ENCODE measurements at places on chromosomes 2 and 18.

- DNase-seq, result no peak
Observed at GRCh38 chr2:113181258-113182051, 7.7 kb downstream of the PSD4 start.

DNA sequence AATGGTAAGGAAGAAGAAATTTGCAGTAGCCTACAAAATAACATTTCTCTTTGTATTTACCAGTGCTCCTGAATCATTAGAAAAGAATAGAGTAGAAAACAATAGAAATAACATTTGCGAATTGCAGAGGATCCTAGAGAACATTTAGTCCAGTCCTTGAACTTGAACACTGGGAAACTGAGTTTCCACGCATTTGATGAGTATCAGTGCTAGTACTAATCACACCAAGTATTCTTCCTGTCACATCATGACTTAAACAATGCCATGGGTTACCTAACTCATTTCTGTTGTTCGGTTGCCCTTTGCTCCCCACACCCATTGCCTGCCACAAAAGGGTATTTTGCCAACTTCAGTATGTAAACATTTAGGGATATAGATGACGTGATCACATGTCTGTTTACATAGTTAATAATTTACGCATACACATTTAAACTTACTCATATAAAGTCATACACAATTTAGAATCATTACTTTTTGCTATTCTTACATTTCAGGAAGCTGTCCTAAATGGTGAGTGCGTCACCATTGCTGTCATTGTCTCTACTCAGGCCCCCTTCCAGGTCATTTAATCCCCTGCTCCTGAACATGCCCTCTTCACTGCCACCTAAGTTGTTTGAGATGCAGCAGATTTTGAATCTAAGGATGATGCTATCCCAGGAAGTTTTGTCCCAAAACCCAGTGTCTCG is 42.3 kb downstream of the CRIM1 start:
- DNase-seq, result peak; percentile 38

DNA sequence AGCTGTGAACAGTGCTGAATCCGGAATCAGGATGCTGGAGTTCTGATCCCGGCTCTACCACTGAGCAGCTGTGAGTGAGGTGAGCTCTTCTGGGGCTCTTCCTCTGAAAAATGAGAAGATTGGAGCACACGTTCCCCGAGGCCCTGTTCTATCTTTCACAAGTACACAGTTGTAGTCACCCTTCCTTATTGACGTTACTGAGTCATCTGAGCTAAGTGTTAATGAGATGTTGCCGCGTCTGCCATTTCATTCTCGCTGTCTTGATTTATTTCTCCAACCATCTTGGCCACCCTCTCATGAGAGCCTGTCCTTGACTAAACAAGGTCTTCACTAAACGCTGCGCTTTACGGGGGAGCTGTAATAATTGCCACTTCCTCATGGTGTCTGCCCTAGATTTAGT is 31.9 kb upstream of the EFR3B start:
- no peak for DNase-seq

DNA sequence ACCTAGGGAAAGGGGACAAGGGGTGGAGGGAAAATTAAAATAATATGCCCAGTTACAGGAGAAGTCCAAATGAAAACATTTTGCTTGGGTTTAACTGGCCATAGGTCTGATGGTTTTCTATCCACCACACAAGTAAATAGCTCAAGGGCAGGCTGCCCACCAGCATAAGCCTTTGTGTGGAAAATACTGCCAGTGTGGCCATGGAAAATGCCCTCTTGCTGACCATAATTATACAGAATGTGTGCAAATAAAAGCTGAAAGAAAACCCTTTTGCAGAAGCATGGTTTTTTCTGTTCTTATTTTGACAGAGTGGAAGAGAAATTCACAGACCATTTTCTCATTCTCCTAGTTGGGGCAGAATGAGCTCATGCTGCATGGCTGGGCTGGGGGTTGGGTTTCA is 111.3 kb upstream of the SIX2 start:
- peak; percentile 22 for DNase-seq

DNA sequence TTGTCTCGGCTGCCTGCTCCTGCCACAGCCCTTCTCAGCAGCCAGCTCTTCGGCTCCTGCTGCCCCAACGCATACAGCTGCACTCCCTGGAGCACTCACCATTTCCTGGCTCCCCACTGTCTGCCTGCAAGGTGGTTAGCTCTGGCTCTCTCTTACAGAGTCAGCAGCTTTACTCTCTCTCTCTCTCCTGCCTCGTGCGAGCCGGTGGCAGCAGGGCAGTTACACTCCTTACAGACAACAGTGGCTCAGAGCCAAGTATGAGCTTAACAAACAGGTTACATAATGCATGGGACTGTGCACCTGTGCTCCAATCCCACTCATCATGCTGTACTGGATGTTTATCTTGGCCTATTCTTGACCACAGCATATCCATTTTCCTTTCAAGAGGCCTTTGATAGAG is 47.4 kb upstream of the DNAJC10 start:
- peak; percentile 23 for DNase-seq

- no peak for DNase-seq
Observed at GRCh38 chr18:79789091-79789891, 8.4 kb upstream of the KCNG2 start.

DNA sequence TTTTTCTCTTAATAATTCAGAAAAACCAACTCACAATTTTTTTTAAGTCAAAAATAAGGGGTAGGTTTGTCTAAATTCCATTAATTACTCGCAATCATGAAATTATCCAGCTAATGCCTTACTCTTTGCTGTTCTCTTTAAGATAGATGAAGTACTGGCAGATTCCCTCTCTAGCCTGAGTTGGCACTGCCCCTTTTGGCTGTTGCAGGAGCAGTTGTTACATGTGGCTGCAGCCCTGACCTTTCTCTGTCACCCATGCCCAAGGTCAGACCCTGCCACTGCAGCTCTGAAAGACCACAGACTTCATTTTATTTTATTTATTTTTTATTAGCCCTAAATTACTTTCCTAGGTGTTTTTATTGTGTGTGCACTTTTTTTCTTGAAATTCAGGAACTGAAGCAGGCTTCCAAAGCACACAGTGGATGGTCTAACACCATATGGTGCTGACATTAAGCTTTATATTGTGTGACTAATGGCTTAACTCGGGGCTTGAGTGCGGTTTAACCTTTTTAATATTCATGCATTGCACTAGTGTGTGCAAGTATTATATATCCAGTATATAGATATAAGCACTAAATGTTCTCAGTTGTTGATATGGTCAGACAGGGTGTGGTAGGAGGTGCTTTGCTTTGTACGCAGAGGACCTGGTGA is 313.0 kb downstream of the CDH2 start:
- DNase-seq, result no peak

GRCh38 chr2:84878459-84878858 is 2.4 kb downstream of the TRABD2A start:
- no peak for DNase-seq

GRCh38 chr18:63145166-63145850 is 174.3 kb downstream of the BCL2 start:
- DNase-seq, result no peak

- DNase-seq, result no peak
Observed at GRCh38 chr2:234821946-234822475, 129.8 kb upstream of the SH3BP4 start.

DNA sequence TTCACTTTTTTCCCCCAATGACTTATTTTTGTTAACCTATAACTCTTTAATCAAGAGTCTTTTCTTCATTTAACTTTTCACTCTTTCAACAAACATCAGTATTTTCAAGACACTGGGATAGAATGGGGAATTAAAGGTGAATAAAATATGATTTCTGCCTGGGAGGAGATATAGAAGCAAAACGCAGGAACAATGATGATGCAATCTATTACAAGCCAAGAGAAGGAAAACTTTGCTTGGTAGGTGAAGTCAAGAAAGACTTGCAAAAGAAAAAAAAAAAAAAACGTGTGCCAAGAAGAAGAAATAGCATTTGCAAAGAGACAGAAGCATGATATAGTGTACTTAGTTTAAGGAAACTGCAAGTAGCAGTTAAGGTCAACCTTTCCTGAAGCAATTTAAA is 207.3 kb upstream of the KCNH7 start:
- DNase-seq, result no peak

- no peak for DNase-seq
Observed at GRCh38 chr2:50594233-50594632, 437.7 kb downstream of the NRXN1 start.

DNA sequence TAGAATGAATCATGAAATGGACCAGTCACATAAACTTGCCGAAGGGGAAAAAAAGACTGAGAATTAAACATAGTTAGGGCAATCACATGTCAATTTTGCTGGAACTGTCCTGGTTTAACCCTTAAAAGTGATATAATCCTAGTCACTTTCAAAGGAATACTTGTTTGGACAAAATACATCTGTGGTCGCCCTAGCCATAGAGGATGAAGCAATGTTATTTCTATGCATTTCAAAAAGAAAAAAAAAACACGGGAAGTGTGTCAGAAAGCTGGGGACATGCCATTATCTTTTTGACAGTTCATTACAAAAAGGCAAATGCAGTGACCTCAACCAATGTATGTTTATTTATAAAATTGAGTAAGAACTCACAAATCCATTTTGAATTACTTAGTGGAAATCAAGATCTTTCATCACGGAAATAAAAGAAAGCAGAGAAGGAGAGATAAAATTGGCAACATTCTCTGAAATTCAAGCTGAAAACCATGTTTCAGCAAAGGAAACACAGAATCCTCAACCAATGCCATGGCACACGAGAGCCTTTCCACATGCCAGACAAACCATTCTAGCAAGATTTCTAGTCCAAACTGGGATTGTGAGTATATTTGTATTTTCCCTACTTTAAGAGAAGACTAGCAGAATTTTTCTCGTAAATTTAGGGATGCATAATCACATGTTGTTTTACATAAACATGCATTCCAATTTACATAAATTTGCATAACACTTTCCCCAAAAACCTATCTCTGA is 854.3 kb upstream of the ACVR2A start:
- DNase-seq, result peak; percentile 50

- DNase-seq, result no peak
Observed at GRCh38 chr2:224986477-224986876, 55.8 kb downstream of the DOCK10 start.

Measured in iris pigment epithelial cell (primary cell).